ENCODE measurements at places on chromosomes 3 and 15.

DNA sequence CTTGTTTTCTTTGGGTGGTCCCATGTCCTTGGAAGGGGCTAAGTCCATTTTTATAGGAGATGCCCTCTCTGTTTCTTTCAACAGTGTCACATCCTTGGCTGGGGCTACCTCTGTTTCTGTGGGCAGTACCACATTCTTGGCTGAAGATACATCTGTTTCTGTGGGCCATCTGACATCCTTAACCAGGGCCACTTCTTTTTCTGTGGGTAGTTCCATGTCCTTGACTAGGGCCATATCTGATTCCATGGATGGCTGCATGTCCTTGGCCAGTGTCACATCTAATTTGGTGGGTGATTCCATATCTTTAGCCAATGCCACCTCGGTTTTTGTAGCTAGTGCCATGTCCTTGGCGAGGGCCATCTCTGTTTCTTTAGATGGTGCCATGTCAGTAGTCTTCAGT is 99.5 kb downstream of the MAP4 start:
- no peak for DNase-seq

DNA sequence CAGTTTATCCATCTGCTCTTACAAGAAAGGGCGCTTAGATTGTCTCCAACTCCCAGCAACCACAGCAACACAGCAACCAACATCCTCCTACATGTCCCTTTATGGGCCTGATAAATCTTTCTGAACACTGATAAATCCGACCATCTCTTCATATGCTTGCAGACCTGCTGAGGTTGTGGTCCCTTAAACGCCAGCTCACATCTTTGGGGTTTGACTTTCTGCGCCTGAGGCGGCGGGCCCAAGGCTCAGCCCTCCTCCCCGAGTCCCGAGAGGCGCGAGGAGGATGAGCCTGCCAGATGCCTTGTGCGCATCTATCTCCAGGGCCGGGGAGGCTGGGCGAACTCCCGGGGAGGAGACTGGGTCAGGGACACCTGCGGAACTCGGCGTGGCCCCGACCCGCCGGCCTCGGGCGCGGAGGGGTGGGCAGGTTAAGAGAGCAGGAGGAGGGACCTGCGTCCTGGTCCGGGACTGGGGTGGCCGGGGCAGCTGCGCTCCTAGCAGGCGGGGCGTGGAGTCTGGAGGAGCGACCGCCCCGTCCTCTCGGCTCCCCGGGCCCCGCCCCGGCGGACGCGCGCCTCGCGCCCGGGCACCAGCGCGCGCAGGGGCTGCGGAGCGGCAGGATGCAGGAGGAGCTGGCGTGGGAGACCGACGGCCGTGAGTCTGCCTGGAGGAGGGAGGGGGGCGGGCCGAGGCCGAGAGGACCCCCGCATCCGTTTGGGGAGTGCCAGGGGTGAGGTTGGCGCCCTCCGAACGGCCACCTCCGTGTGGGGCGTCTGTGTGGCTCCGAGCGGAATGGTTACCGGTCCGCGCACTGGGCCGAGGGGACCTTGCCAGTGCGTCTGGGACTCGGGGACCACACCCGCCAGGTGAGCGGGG is at the start of gene ANKDD1A:
TSS of gene ANKDD1A (plus strand) at position 592 of the 876 bp plus-strand sequence. CDS start at position 621, 29 bp downstream.
- DNase-seq = peak; percentile 94

- DNase-seq = no peak
These were observed 46.9 kb downstream of the CHSY1 start for GRCh38 chr15:101204739-101205535.

DNA sequence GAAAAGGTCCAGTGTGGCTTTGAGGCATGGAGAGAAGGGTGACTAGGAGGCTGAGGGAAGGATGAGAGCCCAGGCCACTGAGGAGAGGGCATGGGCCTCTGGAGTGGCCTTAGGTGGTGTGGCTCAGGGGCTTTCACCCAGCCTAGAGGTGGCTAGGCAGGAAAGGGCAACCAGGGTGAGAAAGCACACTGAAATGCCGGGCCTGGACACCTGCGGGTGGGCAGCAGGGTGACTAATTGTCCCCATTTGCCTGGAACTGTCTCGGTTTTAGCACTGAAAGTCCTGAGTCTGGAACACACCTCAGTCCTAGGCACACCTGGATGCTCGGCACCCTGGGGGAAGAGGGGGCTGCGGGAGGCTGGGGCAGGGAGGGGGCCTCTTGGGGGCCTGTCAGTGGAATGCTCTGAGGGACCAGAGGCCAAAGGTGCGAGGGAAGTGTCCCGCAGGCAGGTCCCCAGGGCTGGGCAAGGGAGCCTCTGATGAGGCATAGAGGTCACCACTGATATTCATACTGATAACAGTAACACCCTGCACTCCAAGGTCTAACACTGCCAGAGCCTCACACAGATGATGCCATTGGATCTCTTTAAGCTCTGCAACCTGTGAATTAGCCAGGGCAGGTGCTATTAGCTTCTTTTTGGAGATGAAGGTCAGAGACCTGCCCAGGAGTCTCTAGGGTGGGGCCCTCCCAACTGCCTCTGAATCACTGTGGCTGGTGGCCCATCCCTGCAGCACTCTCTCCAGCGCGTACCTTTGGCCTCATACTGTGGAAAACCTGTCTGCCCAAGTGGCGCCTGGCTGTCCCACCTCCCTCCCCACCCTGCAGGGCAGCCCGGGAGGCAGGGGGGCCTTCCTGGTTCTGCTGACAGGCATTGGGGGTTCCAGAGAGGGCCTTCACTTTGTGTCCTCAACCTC is 3.0 kb upstream of the PHGR1 start:
- DNase-seq = no peak

DNA sequence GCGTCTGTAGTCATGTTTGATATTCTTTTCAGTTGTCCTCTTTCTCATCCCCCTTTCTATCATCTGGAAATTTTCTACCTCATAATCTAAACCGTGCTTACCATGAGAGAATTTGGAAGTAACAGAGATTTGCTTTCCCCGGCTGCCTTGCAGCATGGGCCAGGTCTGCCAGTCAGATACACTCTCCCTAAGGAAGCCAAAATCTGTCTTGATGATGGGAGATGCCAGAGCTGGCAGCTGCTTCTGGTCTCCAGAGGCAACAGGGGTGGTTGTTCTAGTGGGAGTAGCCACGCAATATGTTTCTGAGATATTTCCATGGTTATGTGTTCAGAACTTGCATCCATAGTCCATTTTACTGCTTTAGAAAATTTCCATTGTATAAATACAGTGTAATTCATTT is 218.9 kb upstream of the RORA start:
- no peak for DNase-seq

DNA sequence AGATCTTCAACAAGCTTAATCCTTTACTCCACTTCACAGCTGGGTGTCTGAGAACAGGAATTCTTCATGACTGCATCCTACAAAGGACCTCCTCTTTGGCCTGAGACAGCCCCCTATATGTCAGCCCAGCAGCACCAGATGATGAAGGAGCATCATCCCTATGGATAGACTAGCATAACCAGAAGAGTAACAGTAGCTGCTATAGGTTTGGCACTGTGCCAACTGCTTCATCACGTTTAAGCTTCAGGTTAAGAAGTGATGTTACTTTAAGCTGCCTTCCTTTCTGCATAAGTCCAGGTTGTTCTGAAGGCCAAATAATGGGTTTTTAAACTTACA is 50.6 kb downstream of the CMSS1 start:
- DNase-seq = no peak

DNA sequence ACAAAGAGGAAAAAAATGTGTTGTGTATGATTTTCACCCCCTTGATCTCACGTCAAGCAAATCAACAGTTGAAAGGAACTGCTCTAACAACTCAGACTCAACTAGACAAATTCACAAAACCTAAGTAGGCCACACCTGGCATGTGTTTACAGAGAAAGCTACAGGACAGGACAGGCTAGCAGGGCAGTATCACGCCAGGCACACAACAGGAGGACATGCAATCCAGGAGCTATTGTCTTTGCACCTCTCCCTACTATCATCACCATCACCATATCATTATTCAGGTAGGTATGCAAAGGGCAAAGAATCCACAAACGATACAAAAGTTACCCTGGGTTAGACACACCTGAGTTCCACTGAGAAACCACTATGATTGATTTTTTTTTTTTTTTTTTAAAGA is 86.4 kb downstream of the TBL1XR1 start:
- DNase-seq = no peak

- no peak for DNase-seq
These were observed 61.4 kb upstream of the ZBTB38 start for GRCh38 chr3:141306922-141307321.

- DNase-seq = peak; percentile 48
These were observed 76.0 kb downstream of the TAMM41 start for GRCh38 chr3:11770477-11771391.

- DNase-seq = no peak
These were observed 29.7 kb downstream of the USP13 start for GRCh38 chr3:179682426-179683080.

GRCh38 chr15:49278751-49279150 is 108.7 kb downstream of the GALK2 start:
- no peak for DNase-seq

DNA sequence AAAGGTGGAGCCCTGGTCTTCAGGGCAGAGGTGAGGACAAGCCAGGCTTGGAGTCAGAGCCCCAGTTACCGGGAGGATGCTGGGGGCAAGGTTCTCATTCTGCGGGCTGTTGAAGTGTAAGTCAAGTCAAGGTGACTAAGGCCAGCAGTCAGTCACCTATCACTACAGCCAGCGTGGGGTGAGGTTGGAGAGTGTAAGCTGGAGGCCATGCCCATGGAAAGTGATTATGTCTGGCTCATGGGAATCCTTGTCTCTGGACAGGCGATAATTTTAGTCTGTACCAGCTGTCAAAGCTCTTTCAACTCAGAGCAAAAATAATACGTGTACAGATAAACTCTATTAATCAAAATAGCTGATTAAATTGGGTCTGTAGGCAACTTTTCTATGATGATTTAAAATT is 143.1 kb downstream of the NR2F2 start:
- DNase-seq = no peak

GRCh38 chr3:197434830-197435229 is 120.9 kb downstream of the BDH1 start:
- no peak for DNase-seq

DNA sequence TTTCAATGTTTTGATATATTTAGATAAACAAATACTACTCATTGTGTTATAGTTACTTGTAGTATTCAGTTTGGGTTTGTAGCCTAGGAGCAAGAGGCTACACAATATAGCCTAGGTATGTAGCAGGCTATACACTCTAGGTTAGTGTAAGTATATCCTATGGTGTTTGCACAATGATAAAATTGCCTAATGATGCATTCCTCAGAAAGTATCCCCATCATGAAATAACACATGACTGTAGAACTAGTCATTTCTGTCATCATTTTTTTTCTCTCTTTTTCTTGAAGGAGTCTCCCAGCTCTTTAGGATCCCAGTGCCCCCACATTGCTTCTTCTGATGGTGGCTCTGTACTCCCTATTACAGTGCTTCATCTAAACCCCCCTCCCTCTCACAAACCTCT is 157.7 kb upstream of the CADPS start:
- no peak for DNase-seq

GRCh38 chr15:79160211-79160610 is 69.6 kb upstream of the RASGRF1 start:
- DNase-seq = no peak

GRCh38 chr3:171175741-171176234 is 149.3 kb upstream of the SLC2A2 start:
- no peak for DNase-seq

DNA sequence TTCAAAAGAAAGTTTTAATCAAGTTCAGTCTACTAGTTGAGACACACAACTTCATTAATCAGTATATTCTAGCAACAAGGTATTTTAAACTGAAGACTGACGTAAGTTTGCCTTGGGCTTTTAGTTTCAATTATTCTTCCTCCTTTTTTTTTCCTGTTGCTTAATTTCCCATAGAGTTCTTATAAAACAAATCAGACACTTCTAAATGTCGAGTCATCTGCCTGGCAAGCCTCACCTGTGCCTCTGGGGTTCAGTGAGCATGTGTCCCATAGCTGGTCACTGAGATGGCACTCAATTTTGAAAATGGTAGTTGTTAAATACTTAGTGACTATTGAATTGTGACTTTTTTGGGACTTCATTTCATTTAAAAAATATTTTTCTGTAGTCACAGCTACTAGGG is 27.4 kb downstream of the NKIRAS1 start:
- DNase-seq = no peak

- no peak for DNase-seq
These were observed 38.4 kb upstream of the CGNL1 start for GRCh38 chr15:57337868-57338411.

DNA sequence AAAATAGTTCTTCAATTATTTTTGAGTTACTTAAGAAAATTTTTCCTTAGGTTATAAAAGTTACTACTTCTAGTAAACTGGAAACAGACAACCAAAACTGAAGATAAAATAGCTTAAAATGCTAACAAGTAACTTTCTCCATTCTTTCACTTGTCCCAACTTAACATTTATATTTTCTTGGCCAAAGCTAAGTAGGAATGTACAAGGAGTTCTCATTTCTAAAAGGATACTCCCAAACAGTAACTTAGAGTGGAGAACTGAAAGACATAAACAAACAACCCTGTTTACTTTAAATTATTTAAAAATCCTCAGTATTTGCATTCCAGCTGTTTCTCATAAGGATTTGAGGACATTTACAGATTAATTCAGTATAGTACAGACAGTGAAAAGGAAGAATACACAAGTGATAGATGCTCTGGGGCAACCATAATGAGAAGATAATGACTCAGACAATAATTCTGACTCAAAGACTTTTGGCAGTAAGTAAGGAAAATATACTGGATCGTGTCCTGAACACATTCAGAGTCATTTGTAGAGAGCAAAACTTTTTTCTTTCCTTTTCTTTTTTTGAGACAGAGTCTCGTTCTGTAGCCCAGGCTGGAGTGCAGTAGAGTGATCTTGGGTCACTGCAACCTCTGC is 29.2 kb upstream of the ANXA2 start:
- no peak for DNase-seq

DNA sequence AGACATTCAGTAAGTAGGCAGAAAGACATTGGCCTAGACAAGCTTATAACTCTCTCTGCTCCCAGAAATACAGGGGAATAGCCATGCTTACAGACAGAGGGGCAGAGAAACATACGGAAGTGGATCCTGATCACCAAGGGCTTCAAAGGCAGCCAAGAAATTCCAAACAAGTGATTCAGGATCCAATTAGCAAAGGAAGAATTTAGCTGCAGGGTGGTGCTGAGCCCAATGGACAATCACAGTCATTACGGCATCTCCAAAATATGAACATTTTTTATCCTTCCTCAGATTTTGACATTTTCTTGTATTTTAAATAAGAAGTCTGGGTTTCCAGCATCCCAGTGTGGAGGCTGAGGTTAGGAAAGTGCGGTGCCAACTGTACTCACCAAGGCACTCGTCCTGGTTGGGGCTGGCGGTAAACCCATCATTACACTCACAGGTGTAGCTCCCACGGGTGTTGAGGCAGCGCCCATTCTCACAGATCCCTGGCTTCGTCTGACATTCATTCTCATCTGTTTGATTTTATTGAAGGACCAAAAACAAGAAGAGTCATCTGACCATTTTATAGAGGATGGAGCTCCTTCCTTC is 96.8 kb downstream of the DUT start:
- no peak for DNase-seq
